ENCODE measurements at places on chromosomes 2 and 18.
A peak's percentile ranks its signal among the peaks of the same experiment; 100 is the strongest.

GRCh38 chr2:12303181-12304030 is 413.3 kb upstream of the TRIB2 start:
- no peak for DNase-seq

DNA sequence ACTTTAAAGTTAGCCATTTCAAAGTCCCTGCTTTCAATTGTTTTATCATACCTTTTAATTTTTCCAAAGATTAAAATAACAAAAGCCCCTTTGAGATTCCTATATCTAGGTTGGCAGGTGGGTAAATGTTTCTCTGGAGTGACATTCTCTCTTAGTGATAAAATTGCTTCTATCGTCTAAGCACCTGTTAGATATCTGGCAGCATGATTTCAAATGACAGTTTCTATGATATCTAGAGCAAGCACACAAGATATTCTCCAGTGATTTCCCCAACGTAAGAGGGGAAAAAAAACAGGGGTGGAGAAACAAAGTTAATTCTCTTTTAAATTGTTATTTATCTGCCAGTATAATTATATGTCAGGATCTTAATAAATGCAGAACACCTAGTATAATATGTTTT is 610.2 kb downstream of the DSC3 start:
- peak; percentile 30 for DNase-seq

- peak; percentile 98 for DNase-seq
Measured at GRCh38 chr2:234081970-234082822, 31.7 kb downstream of the SPP2 start.

- no peak for DNase-seq
Measured at GRCh38 chr2:161974461-161974860, 99.6 kb downstream of the DPP4 start.

DNA sequence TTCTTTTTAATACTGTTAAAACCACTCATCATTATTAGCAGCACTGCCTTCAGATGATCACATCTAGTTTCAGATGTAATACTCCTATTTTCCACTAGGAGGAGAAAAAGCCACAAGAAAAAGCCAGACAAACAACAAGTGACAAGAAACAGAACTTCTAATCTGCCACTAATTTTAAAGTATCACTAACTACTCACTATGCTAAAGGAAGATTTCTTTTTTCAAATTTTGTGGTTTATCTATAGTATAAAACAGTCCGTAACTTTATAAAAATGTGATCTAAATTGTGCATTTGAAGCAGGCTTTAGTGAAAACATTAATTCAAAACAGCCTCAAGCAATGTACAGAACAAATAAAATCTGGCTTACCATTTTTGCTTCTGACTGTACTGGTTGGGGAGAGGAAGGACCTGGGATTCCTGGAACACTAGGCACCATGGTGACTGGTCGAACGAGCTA is 56.8 kb downstream of the ATF2 start:
- peak; percentile 32 for DNase-seq

- DNase-seq: no peak
Measured at GRCh38 chr18:62312851-62313250, 12.3 kb upstream of the TNFRSF11A start.

DNA sequence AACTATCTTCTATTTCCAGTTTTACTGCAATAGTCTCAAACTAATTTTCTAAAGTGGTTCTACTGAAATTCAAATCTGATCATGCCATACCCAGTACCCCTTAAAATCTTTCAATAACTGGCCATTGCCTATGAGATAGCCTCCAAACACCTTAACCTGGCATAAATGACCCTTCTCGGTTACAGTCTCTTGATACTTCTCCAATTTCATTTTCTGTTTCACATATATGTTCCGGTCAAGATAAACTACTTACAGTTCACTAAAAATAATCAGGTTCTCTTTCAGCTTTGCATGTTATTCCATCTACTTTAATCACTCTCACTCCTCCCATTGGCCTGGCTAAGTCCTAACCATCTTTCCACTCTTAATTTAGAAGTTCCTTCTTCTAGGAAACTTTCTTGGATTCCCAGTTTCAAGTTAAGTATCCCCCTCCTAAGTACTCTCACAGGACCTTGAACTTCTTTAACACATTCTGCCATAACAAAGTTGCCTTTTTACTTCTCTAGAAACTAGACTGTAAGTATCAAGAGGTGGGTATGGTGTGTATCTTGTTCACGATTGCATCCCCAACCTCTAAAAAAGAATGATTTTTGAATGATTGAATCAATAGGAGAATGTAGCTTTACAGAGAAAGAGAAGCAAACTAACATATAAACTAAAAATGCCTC is 110.2 kb upstream of the RBBP8 start:
- no peak for DNase-seq

GRCh38 chr2:88054782-88055370 is 707 bp downstream of the KRCC1 start:
- DNase-seq: no peak

DNA sequence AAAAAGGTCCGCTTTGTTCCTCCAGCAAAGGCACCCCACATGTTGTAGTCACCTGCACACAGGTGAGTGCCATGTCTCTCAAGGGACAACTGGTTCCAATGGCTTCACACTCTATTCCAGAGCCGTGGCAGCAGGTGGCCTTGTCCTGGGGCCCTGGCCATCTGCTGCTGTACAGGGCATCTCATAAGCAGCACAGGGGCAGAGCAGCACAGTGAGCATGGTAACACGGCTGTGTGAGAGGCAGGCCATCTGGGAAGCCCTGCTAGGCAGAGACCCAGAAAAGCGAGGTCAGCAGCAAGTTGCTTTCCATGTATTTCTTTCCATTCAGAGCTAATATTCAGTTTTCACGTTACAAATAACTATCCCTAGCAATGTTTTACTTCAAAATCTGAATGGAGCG is 54.7 kb downstream of the CMPK2 start:
- DNase-seq: no peak

Measured in NCI-H1105 treated with DMSO at 0.1 percent for 48 hours (cell line).